Activated T-helper 17 cell treated with anti-CD3 and anti-CD28 coated beads, Interleukin-2, amount 50 U/mL, for 72 hours (primary cell): ENCODE measurements at places on chromosomes 5 and 9. TPM values are rescaled to one million over a fixed set of nuclear protein-coding genes. Genes with fewer than 3 reads are reported as not detected.

Gene SPAG8
- total RNA-seq, result 0.58 TPM

Gene CCNI2
- total RNA-seq, result 3.3 TPM

Gene LVRN
- 0.45 TPM for total RNA-seq

Gene FBXL7
- not detected for total RNA-seq

Gene WDR38
- not detected for total RNA-seq

Gene LCN6
- total RNA-seq, result not detected

Gene PCDH1
- total RNA-seq, result 0.64 TPM

Gene IL5
- not detected for total RNA-seq

Gene FNIP1
- total RNA-seq, result 30.4 TPM

Gene RNF183
- total RNA-seq, result 1.9 TPM

- ATAC-seq, result no peak
Observed at GRCh38 chr9:134174073-134174449, 9.7 kb upstream of the RNU6ATAC start.

DNA sequence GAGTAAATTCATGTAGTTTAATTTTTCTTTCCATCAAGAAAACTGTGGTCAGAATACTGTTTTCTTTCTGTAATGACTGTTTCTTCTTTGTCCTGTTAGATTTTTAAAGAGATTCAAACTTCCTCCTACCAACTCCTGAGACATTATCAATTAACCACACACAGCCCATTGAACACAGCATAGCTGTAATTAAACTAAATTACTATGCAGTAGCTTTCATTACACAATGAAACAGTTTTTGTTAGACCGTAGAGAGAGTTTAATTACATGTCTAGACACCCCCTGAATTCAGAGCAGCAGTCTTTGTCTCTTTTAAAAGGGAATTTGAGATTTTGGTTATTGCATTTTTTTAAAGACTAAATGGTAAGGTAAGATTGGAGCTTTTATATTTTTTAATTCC is 77.5 kb downstream of the STARD4 start:
- ATAC-seq, result no peak

GRCh38 chr9:37035648-37036370 is 1.7 kb upstream of the PAX5 start:
- ATAC-seq, result no peak

- ATAC-seq, result no peak
Observed at GRCh38 chr9:126165755-126166154, 160.9 kb upstream of the MVB12B start.

GRCh38 chr9:138074516-138074915 is 196.9 kb downstream of the CACNA1B start:
- no peak for ATAC-seq

GRCh38 chr9:110031511-110032173 is 176.3 kb downstream of the C9orf152 start:
- ATAC-seq, result no peak

DNA sequence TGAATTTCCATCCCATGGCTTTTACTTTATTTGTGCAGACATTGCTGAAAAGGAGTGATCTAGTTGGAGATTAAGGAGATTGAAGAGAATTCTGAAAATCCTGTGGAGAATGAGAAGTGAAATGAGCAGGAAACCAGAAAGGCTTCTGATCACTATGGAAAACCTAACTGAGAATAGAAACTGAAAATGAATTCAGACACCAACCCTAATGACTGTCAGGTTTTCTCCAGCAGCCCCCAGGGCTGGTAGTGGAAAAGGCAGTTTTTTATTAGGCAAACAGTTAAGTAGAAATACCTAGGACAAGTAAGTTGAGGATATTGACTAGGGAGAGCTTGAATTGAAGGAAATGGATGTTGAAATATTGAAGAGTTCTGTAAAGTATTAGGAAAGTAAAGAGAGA is 14.7 kb upstream of the ARRDC3 start:
- ATAC-seq, result no peak

DNA sequence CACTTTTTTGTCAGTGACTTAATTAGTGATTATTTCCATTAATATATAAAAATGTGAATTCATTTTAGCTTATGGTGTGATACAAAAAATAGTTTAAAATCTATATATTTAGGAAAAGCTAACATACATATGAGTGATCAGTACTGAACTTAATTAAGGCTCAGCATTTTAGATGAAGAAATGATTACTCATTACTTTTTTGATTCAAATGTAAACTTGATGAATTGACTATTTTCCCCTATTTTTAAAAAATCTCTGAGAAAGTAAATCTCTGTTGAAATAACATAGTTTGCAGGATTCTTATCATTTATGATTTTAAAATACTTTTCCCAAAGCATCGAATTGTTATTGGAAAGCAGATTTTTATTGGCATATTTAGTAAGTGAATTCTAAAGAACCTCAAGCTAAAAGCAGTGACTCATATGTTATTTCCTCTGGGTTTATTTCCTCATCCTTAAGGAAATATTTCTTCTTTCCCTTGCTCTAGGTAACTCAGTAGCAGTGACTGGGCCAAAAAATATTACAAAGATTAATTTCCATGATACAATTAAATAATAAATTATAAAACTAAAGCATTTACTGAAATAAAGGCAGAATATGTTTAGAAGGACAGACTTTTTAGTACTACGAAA is 290.6 kb downstream of the FER start:
- ATAC-seq, result no peak

DNA sequence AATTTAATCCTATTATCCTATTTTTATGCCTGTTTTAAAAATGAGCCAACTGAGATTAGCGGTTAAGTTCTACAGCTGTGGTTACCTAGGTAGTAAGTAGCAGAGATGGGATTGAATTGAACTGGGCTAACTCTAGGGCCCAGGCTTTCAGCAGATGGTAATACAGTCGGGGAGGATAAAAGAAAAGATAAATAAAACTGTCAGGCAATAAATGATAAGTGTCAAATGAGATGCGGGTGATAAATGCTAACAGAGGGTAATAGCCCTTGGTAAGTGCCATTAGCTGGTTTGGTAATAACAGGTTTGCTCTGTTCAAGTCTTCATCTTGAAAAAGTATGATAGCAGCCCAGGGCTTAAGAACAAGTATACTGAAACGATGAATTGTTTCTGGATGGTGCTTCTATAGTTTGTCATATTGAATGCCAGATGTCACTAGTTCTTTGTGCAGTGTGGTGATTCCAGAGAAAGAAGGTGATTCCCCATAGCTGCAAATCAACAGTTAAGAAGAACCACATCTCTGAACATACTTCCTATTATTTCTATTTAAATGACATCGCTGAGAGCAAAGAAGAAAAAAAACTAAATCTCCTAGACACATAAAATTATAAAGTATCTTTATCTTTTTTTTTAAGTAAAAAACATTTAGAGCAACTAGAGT is 360.8 kb upstream of the PANK3 start:
- no peak for ATAC-seq

DNA sequence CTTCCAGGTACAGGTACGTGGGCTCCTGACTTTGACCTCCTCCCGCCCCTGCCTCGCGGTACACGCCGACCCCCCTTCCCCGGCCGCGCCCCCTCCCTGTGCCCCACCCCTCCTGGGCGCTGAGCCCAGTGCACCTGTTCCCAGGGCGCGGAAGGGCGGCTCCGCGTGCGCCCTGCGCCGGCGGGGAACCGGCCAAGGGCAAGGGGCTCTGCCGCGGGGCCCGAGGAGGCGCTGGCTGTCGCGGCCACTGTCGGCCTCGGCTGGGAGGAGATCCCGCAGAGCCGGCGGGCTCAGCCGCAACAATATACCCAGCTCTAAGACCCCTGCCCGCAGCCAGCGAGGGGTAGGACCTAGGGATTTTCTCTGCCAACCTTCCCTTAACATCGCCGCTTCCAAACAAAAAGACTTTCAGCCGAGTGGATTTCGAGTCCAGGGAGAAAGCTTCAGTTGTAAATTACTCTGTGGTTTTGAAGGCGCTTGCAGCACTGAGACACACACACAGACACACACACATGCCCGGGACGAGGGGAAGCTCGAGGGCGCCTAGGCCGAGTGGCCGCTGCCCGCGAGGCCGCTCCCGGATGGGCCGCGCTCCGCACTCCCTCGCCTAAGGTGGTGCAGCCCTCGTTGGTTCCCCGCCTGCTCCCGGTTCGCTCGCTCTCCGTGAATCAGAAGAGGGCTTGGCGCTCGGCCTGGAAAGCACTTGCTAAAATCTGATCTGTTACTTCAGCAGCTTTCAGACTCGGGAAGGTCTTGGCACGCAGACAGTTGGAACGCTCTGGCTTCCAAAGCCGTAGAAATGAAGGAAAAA is 1.2 kb downstream of the FGF18 start:
- no peak for ATAC-seq

DNA sequence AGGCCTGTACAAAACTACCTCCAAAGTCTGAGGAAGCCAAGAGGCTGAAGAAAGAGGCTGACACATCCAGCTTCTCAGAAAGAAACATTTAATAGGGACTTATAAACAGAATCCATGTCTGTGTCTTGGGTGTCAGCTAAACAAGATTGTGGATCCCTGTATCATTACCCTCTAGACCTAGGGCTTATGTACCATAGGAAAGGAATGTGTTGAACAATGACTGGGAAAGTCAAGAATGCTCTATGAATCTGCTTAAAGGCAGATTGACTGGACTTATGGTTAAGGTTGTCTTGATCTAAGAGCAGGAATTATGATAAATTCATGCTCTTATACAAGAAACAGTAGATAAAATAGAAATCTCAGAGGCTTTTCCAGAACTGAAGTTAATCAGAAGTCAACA is 335.7 kb upstream of the RPS23 start:
- no peak for ATAC-seq

DNA sequence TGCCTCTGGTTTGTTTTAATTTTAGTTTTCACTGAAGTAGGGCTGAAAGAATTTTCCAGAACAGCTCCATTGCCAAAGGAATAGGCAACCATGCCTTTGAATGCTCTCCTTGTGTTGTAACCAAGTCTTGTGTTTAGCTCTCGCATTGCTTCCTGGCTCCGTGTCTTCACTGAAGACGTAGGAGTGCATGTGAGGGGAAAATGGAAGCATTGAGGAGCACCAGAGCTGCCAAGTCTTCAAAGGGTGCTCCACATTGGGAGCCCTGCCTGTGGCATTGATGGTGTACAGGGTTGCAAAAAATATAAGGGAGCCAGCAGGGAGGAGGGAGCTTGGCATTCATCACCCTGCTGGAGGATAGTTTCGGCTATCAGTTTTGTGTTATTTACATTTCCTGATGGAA is 86.6 kb downstream of the NTRK2 start:
- ATAC-seq, result no peak

- no peak for ATAC-seq
Observed at GRCh38 chr5:8577792-8578191, 708.8 kb downstream of the MTRR start.

DNA sequence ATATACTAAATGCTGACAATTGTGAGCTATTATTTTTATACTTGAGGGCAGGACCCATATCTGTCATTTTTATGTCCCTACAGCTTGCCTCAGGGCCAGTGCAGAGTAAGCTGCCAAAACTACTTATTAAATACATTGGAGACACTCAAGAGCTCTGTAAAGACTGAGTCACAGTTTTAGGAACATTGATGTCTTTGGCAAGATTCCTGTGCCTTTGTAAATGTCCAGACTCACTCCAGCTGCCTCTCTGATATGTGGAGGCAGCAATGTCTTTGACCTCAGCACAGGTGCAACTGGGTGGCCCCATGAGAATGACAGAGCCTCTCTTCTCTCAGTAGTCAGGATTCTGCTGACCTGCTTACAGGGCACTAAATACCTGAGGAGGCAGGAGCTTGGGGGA is 363.2 kb downstream of the OSTF1 start:
- ATAC-seq, result no peak

- no peak for ATAC-seq
Observed at GRCh38 chr9:36441966-36442365, 41.9 kb upstream of the RNF38 start.

GRCh38 chr5:76582230-76583162 is 40.7 kb downstream of the F2RL2 start:
- ATAC-seq, result peak; percentile 94

DNA sequence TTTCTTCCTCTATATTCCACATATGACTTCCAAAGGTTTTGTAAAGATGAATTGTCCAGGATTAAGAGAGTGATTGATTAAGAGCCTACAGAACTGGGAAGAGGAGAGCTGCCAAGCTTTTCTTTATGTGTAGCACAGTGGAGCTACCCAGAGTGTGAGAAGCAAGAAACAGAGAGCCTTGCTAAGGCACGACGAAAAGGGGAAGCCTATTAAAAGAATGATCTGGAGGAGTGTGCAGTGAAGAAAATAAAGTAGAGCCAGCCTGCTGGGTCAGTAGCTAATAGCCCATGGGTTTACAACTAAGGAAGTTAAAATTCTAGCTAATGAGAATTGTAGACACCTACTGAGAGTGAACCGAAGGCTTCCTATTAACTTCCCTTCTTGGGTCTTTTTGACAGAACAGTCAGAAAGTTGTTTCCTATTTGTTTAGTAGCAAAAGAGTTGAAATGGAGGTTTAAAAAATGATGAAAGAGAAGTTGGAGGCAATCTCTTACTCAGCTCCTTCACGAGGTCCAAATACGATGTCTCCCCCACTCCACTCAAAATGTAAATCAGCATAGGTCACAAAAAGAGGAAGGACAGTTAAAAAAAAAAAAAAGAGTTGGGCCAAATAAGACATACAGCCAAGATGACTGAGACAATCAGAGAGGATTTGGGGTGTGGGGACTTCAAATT is 957 bp upstream of the PRR16 start:
- no peak for ATAC-seq

GRCh38 chr5:102796009-102796408 is 40.9 kb downstream of the PAM start:
- no peak for ATAC-seq

DNA sequence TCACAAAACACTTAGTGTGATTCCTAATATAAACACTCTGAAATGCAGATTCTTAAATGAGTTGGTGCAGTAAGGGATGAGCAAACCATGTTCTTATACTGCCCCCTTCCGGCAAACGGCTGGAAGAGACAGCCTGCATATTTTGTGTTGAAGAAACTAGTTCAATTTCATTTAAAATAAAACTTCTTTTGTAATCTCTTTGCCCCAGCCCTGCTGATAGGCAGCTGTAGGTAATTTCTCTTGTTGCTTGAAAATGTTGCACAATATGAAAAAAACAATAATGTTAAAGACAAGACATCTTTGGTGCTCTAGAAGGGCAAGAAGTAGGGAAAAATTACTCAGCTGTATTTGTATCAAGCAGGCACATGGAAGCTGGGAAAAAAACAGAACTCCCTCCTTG is 89.7 kb upstream of the CCNG1 start:
- no peak for ATAC-seq

- ATAC-seq, result peak; percentile 59
Observed at GRCh38 chr5:54985301-54986268, at the start of gene ESM1. TSS of gene ESM1 (minus strand) at chr5:54985593. CDS start at chr5:54985517, 76 bp downstream.

GRCh38 chr9:5480919-5481318 is 29.4 kb upstream of the PDCD1LG2 start:
- no peak for ATAC-seq

- ATAC-seq, result peak; percentile 18
Observed at GRCh38 chr5:10250806-10251276, 761 bp downstream of the CCT5 start.

- no peak for ATAC-seq
Observed at GRCh38 chr5:177067503-177067902, 19.2 kb upstream of the FGFR4 start.

DNA sequence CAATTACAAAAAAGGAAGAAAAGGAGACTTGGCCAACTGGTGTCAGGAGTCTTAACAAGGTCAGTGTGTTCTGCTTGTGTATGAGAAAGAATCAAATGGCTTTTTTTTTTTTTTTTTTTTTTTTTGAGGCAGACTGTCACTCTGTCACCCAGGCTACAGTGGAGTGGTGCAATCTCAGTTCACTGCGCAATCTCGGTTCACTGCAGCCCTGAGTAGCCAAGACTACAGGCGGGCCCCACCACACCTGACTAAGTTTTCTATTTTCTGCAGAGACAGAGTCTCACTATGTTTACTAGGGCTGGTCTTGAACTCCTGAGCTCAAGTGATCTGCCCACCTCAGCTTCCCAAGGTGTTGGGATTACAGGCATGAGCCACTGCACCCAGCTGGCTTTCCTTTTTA is 3.1 kb upstream of the IL7R start:
- ATAC-seq, result peak; percentile 47

GRCh38 chr5:172533058-172533398 is 78.7 kb upstream of the SH3PXD2B start:
- no peak for ATAC-seq
